NCI-H187 (cell line): ENCODE measurements at places on chromosomes 3 and 15.

- DNase-seq = no peak
Observed at GRCh38 chr15:90860942-90861675, 7.3 kb upstream of the FURIN start.

GRCh38 chr3:175057401-175057800, 198.3 kb downstream of the NAALADL2 start:
- no peak for DNase-seq

GRCh38 chr3:37905987-37906674, 44.5 kb downstream of the CTDSPL start:
- no peak for DNase-seq

- no peak for DNase-seq
Observed at GRCh38 chr15:76983590-76984375, 11.1 kb upstream of the PSTPIP1 start.

DNA sequence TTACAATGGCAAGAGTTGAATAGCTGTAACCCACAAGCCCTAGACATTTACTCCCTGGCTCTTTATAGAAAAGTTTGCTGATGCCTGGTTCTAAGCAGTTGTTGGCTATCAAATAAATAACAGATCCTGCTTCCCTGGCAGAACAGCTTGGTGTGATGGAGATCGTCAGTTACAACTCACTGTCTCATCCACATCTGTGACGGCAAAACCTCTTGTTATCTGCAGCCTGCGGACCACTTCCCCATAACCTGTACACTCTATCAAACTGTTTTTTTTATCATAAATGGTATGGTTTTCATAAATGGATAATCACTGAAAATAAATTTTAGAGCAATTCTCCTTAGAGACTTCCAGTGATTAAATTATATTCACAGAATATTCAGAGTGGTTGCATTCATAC, 14.1 kb downstream of the ZDHHC3 start:
- no peak for DNase-seq

DNA sequence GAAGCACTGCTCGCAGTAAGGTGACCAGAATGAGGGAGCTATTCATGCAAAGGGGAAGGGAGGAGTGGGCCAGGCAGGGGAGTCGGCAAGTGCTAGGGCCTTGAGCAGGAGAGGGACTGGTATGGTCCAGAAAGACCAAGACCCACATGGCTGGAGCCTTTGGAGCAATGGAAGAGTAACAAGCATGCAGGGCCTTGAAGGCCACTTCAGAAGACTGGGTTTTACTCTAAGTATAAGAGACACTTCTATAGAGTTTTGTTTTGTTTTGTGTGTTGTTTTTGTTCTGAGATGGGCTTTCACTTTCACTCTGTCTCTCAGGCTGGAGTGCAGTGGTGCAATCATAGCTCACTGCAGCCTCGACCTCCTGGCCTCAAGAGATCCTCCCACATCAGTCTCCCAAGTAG, 42.0 kb downstream of the BFSP2 start:
- DNase-seq = no peak

DNA sequence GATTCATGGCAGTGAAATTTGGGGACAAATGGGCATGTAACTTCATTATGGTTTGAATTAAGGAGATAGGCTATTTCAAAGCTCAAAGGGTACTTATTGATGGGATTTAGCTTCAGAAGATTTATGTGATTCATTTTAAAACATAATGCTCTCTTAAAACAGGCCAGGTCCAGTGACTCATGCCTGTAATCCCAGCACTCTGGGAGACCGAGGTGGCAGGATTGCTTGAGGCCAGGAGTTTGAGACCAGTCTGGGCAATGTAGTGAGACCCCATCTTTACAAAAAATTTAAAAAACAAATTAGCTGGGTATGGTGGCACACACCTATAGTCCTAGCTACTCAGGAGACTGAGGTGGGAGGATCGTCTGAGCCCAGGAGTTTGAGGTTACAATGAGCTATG, 11.5 kb downstream of the THAP10 start:
- DNase-seq = no peak

DNA sequence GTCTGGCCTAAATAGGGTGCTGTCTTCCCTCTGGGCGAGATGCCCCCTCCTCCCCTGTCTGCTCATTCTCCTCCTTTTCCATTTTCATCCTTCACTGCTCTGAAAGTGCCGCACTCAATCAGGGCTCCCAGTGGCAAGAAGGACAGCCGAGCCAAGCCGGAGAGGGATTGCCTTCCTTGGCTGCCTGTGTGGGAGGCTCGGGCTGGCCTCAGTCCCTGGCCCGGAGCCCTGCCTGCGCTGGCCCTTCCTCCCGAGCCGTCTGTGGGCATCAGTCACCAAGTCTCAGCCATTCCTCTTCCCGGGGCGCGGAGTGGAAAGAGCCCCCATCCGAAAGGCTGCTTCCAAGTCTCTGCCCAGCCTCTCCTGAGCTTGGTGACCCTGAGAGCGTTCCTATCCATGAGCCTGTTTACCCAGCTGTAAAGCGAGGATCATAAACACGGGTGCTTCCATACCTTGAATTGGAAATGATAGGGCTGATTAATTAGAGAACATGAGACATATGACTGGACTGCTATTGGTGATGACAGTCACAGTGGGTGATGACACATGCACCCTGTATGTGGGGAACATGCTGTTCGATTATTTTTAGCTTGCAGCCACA, 59.1 kb upstream of the TLE3 start:
- DNase-seq = no peak

DNA sequence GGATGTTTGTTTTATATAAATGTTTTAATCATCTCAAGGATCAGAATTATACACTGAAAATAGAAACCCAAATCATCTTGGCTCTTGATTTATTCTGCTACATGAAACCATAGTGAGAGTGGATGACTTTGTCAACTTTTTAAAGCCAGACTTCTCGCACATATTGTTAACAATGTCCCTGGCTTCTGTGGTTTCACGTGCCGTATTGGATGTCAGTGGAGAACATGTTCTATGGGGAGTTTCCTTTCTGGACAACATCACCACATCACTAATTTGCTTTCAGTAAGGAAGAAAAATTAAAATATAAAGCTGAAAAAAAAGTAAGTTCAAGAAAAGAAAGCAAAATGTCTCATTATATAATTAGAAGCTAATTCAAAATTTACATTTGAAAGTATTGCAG, 297.1 kb upstream of the MME start:
- no peak for DNase-seq

DNA sequence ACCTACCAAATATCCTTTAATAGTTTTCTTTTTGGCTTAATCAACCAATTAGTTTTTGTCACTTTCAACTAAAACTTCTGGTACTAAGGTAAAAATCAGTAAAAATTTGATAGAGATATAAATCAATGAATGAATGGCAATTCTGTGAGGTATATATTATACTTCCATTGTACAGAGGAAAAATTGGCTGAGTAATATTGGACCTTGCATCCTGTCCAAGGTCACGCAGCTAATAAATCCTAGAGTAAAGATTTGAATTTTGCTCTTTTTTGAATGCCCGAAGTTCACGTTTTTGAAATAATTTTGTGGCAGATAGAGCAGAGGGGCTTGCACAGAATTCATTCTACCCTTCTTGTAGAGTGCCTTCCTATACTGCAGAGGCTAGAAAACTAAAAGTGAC, 81.1 kb upstream of the ZNF280D start:
- DNase-seq = no peak

GRCh38 chr3:66449411-66449974, 51.3 kb downstream of the LRIG1 start:
- DNase-seq = no peak

- no peak for DNase-seq
Observed at GRCh38 chr3:62167566-62168262, 205.6 kb downstream of the FEZF2 start.

- DNase-seq = no peak
Observed at GRCh38 chr15:67127965-67128364, 62.6 kb downstream of the SMAD3 start.

GRCh38 chr3:129254536-129255230, 5.3 kb downstream of the COPG1 start:
- no peak for DNase-seq

DNA sequence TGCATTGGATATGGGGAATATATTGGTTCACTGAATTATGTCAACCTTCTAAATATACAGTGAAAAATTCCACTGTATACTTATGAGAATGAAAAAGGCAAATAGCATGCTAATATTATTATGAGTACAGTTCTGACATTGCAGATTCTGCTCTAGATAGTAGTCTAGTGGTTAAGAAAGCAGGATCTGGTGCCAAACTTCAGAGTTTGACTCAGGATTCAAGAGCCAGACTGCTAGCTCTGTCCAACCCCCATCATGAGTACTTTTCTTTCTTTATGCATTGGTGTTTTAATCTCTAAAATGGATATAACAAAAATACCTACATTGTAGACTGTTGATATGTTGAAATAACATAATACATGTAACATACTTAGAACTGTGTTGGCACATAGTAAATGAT, 57.3 kb upstream of the PLSCR4 start:
- no peak for DNase-seq

- DNase-seq = no peak
Observed at GRCh38 chr3:75136100-75136897, 521.8 kb upstream of the CNTN3 start.

GRCh38 chr15:68654786-68655560, 76.2 kb downstream of the CORO2B start:
- DNase-seq = no peak

DNA sequence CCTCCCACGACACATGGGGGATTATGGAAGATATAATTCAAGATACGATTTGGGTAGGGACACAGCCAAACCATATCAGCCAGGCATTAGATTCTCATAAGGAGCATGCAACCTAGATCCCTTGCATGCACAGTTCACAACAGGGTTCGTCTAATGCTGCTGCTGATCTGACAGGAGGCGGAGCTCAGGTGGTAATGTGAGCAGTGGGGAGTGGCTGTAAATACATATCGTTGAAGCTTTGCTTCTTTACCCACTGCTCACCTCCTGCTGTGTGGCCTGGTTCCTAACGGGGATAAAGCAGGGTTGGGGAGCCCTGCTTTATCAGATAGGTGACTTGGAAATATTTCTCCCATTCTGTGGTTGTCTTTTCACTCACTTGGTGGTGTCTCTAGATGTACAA, 14.8 kb downstream of the DOCK3 start:
- no peak for DNase-seq

GRCh38 chr15:71687902-71688508, 122.3 kb upstream of the NR2E3 start:
- no peak for DNase-seq

DNA sequence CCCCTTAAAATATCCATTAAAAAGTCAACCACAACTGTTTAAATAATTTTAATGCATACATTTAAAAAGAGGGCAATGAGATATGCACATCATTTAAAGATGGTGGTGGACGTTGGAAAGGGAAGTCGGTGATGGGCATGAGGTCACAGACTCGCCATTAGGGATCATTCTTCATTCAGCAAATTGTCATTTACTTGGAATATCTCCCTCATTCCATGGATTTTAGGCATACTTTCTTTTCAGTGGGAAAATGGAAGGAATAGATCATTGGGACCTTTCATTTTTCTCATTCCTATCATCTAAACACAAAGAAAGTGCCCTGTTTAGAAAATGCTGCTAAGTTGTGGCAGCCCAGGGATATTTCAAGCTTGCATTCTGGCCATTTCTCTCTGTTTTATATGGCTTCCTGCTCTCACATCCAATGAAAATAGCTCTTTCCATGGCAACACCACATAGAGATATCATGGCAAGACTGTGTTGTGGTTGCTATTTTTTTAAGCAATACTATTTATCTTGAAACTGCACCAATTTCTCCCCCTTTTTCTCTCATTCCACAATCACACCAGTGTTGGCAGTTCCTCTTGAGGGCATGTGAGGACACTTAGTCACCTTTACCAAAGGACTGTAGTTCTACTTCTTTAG, 40.7 kb upstream of the LMCD1 start:
- DNase-seq = no peak

- no peak for DNase-seq
Observed at GRCh38 chr3:4826237-4827100, 152.8 kb upstream of the BHLHE40 start.

DNA sequence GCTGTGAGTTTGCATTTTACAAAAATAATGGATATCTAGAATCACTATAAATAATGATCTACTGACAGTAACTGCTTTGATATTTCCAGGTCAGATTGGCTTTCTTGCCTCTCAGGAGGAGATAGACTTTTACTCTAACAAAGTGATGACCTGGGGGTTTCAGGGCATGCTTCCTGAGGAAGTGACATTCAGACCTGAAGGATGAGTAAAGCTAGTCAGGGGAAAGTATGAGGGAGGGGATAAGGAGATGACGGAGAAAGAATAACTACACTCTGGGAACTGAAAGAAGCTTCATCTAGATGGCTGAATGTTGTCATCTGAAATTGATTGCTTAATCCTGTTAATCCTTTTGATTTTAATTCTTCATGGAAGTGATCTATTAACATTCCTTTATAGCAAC, 32.2 kb downstream of the ARMC8 start:
- DNase-seq = no peak

- DNase-seq = no peak
Observed at GRCh38 chr3:100563652-100564211, 45.7 kb upstream of the ADGRG7 start.

DNA sequence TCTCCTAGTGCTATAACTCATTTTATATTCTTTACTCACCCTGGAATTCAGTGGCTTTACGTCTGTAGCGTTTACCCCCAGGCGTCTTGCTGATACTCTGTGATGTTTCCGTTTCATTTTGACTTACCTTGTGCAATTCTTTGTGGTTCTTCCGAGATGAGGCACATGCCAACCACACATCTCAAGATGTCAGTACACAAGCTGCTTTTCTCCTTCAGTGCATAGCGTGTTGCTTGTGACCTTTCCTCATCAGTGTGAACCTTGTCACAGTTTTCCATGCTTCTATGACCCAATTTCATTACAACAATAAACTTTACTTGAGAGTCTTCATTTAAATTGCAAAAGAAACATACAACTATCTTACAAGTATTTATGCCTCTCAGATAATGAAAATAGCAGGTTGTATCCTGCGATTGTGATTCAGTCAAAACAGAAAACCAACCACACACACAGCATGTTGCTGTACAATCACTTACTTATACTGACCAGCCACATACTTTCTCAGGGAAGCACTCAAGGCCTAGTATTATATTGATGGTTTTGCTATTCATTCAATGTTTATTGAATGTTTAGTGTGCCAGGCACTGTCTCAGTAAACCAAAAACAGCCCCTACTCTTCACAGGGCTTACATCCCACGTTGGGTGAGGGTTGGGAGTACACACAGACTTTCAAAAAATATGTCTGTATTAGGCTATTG, 4.6 kb upstream of the TBL1XR1 start:
- DNase-seq = no peak

DNA sequence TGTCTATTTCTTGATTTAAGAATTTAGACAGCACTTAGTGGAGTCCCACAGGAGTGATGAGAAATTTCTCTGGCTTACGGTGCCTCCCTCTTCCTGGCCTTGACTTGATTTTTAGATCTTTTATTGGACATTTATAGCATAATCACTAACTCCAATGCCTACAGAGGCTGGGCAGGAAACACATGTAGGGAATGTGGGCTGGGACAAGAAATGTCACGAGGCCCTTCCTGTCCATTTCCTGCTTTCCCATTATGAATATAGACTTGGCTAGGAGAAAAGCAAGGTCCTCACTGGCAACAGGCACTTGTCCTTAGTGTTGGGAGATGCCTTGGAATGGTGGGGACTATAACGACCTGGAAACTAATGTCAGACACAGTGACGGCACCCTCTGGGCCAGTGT, 100.3 kb downstream of the MYLK start:
- DNase-seq = no peak

- DNase-seq = no peak
Observed at GRCh38 chr15:70266412-70267121, 168.8 kb upstream of the TLE3 start.
